Thyroid gland (tissue), 4 donors: ENCODE measurements at places on chromosomes 4 and X. TPM values are rescaled to one million over a fixed set of nuclear protein-coding genes. Genes with fewer than 3 reads are reported as not detected.
A peak's percentile ranks its signal among the peaks of the same experiment; 100 is the strongest.

DNA sequence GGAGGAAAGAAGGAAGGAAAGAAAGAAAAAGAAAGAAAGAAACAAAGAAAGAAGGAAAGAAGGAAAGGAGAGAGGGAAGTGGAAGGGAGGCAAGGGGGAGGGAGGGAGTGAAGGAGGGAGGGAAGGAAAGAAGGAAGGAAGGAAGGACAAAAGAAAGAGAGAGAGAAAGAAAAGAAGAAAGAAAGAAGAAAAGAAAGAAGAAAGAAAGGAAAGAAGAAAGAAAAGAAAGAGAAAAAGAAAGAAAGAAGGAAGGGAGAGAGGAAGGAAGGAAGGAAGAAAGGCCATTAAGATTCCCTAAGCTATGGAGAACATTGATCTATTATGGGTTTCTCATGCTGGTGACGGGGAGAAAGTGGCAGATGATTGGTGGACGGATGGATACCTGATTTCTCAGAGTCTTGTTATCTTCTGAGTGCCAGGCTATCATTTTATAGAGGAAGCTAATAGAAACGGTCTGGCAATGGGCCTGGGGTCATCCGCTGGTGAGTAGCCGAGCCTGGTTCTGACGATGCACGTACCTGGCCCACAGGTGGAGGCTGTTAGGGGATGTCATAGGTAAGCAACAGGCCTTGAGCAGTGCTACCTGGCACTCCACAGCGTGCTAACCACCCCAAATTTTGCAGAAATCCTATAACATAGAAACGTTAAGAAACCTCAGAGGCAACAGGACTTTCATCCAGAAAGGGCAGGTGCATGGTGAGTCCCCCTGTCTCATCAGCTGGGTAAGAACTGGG, 142.9 kb downstream of the SHOX start:
- no peaks in the 10 kb centered on the region for H3K27me3 ChIP-seq
- no peak overlapping the region for H3K4me3 ChIP-seq
- no peak for DNase-seq

DNA sequence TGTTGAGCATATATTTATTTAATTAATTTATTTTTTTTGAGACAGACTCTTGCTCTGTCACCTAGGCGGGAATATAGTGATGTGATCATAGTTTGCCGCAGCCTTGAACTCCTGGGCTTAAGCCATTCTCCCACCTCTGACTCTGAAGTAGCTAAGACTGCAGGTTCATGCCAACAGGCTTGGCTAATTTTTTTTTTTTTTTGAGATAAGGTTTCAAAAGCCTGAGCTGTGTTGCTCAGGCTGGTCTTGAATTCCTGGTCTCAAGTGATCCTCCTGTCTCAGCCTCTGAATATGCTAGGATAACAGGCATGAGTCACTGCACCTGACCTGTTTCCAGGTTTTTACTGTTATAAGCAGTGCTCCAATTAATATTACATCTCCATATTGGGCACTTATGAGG, 4.8 kb downstream of the ADD1 start:
- no peaks in the 10 kb centered on the region for H3K36me3 ChIP-seq
- peaks cover 44% of the 10 kb centered on the region for H3K4me1 ChIP-seq
- H3K27ac ChIP-seq, result no peak overlapping the region
- no peaks in the 10 kb centered on the region for H3K27me3 ChIP-seq

DNA sequence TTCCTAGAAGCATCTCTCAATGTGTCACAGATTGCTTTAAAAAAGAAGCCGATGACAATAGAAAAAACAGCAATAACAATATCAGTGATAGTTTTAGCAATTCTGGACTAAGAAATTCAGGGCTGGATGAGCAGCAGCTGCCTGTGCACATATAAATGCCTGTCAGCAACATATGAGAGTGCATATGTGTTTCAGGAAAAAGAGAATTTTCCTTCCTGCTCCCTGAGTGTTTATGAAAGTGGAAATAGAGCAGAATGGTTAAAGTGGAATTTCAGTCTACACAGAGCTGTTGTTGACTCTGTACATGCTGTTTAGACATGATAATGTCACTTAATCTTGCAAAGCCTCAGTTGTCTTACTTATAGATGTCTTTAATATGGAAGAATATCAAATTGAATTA, 164.4 kb upstream of the PCDH7 start:
- H3K27me3 ChIP-seq, result no peaks in the 10 kb centered on the region
- no peaks in the 10 kb centered on the region for H3K36me3 ChIP-seq
- H3K4me1 ChIP-seq, result no peaks in the 10 kb centered on the region
- H3K4me3 ChIP-seq, result no peak overlapping the region

SGCB gene
- total RNA-seq, result 16.8 TPM

CORIN gene
- total RNA-seq, result 0.11 TPM

DNA sequence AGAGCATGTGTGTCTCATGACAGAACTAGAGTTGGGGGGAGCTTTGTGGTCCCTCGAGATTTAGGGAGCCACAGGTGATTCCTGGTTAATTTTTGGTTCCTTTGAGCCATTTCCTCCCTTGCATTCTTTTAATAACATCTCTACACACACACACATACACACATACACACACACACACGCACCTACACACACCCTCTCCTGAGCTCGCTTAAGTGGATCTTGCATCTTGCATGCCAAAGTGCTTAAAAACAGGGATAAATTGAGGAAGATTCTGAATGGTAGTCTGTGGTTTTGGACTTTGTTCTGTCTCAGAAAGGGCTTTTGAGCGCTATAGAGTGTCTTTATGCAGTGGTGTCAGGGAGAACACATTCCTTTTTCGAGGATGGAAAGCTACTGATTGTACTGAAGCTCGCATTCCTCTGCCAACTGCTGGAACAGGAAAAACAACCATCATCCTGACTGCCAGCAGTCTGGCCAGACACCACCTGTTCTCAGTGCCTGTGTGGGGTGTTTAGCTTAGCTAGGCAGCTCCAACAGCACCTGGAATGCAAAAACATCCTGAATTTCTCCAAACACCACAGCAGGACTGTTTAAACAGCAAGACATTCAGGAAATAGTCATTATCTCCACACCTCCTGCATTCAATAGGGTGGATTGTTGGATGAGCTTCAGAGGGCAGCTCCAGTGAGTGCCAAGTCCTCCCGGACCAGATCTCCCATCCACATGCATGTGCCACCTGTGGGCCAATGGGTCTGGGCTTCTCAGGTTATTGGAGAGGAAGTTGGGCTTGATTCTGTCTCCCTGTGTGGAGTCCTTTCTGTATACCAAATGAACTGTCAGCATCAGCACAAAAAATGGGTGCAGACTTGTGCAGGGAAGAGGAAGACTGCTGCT, 21.9 kb upstream of the IGFBP7 start:
- no peak overlapping the region for H3K4me3 ChIP-seq
- peak; percentile 80 for DNase-seq
- H3K4me1 ChIP-seq, result peaks cover 19% of the 10 kb centered on the region
- peak overlapping the region; percentile 77 for H3K27ac ChIP-seq
- no peaks in the 10 kb centered on the region for H3K27me3 ChIP-seq

GRCh38 chrX:118131336-118131735, 14.7 kb upstream of the KLHL13 start:
- no peak for DNase-seq
- no peaks in the 10 kb centered on the region for H3K4me1 ChIP-seq
- no peaks in the 10 kb centered on the region for H3K27me3 ChIP-seq
- no peak overlapping the region for H3K4me3 ChIP-seq
- H3K27ac ChIP-seq, result no peak overlapping the region

- no peak overlapping the region for H3K4me3 ChIP-seq
- peaks cover 23% of the 10 kb centered on the region for H3K4me1 ChIP-seq
- no peaks in the 10 kb centered on the region for H3K27me3 ChIP-seq
Observed at GRCh38 chrX:118519411-118520215, 24.0 kb downstream of the DOCK11 start.

HAUS7 gene
- 20.7 TPM for total RNA-seq

DNA sequence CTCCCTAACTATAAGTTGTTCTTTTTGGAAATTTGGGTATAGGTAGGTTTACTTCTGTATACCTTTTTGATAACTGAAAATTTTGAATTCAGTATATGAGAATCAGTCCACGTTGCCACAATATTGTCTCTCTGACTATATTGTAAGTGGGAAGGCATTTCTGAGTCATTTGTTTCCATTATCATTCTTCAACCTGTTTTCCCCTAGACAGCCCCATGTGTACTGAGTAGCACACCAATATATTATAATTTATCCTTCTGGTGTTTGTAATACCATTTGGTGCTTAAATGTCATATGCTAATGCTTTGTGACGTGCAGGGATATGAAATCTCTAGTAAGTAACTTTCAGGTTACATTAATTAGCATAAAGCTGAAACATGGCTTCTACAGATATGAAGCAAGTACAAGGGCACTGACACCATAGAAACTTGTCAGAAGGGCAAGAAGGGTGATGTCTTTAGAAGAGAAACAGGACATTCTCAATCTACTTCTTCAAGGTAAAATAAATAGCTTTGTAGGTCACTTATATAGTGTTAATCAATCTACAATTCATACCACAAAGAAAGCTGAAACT, 27.7 kb downstream of the PAK3 start:
- no peaks in the 10 kb centered on the region for H3K4me1 ChIP-seq
- no peaks in the 10 kb centered on the region for H3K36me3 ChIP-seq
- H3K27ac ChIP-seq, result no peak overlapping the region
- no peaks in the 10 kb centered on the region for H3K27me3 ChIP-seq
- no peak for DNase-seq
- H3K4me3 ChIP-seq, result no peak overlapping the region

ADGRG4 gene
- under 0.01 TPM for total RNA-seq

GRCh38 chr4:51909236-51909703, 66.3 kb downstream of the DCUN1D4 start:
- peaks cover 19% of the 10 kb centered on the region for H3K36me3 ChIP-seq
- no peak overlapping the region for H3K4me3 ChIP-seq
- no peaks in the 10 kb centered on the region for H3K4me1 ChIP-seq
- DNase-seq, result no peak
- H3K27ac ChIP-seq, result no peak overlapping the region

DNA sequence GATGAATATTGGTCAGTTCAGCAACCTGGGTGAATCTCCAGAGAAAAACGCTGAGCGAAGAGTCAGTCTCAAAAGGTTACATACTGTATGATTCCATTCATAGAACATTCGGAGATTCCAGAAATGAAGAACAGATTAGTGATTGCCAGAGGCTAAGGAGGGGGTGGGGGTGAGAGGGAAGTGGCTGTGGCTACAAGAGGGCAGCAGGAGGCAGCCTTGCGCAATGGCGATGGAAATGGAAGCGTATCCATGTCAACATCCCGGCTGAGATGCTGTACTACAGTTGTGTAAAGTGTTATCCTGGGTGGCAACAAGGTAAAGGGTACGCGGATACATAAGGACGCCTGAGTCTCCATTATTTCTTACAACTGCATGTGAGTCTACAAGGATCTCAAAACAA, 18.0 kb downstream of the LYAR start:
- H3K27ac ChIP-seq, result no peak overlapping the region
- no peak for DNase-seq
- no peaks in the 10 kb centered on the region for H3K27me3 ChIP-seq
- no peak overlapping the region for H3K4me3 ChIP-seq
- H3K36me3 ChIP-seq, result peaks cover 31% of the 10 kb centered on the region

- no peak overlapping the region for H3K4me3 ChIP-seq
- no peaks in the 10 kb centered on the region for H3K27me3 ChIP-seq
- no peak overlapping the region for H3K27ac ChIP-seq
- H3K4me1 ChIP-seq, result no peaks in the 10 kb centered on the region
Observed at GRCh38 chr4:17500574-17500973, 11.3 kb downstream of the QDPR start.

CENPVL2 gene
- not detected for total RNA-seq

- no peak for DNase-seq
- H3K36me3 ChIP-seq, result no peaks in the 10 kb centered on the region
- H3K27ac ChIP-seq, result no peak overlapping the region
- H3K4me1 ChIP-seq, result no peaks in the 10 kb centered on the region
- no peaks in the 10 kb centered on the region for H3K27me3 ChIP-seq
- no peak overlapping the region for H3K4me3 ChIP-seq
Observed at GRCh38 chrX:150255441-150256296, 107.4 kb upstream of the MAMLD1 start.

RBMXL3 gene
- not detected for total RNA-seq

- DNase-seq, result no peak
- no peak overlapping the region for H3K27ac ChIP-seq
- H3K27me3 ChIP-seq, result no peaks in the 10 kb centered on the region
- H3K4me3 ChIP-seq, result no peak overlapping the region
- no peaks in the 10 kb centered on the region for H3K4me1 ChIP-seq
- H3K36me3 ChIP-seq, result no peaks in the 10 kb centered on the region
Observed at GRCh38 chr4:146545102-146545501, 23.4 kb upstream of the SLC10A7 start.

KIAA1210 gene
- total RNA-seq, result not detected

DNA sequence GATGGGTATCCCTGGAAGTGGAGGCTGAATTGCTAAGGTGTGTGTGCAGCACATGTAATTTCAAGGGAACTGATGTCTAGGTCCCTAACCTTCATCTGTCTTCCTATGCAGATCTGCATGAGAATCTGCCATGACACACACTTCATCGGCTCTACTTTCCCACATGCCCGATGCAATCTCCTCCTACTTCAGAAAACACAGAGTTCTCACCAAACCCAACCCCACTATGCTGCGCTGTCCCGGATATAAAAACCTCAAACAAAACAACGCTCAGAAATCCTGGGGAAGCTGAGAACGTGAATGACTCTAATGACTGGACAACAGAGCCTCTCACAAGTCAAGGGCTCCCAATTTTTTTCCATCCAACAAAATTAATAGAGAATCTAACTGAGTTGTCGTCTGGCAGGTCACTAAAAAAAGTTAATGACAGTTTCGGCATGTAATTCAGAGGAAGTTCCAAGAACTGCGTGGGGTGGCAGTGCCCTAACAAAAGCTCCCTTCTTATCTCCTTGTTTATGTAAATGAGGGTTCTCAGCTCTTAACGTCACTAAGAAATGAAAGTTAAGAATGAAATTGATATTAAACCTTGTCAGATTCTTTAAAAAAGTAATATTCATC, 39.0 kb downstream of the STX18 start:
- H3K4me1 ChIP-seq, result no peaks in the 10 kb centered on the region
- no peak overlapping the region for H3K4me3 ChIP-seq
- no peaks in the 10 kb centered on the region for H3K27me3 ChIP-seq
- H3K27ac ChIP-seq, result no peak overlapping the region
- DNase-seq, result no peak

DNA sequence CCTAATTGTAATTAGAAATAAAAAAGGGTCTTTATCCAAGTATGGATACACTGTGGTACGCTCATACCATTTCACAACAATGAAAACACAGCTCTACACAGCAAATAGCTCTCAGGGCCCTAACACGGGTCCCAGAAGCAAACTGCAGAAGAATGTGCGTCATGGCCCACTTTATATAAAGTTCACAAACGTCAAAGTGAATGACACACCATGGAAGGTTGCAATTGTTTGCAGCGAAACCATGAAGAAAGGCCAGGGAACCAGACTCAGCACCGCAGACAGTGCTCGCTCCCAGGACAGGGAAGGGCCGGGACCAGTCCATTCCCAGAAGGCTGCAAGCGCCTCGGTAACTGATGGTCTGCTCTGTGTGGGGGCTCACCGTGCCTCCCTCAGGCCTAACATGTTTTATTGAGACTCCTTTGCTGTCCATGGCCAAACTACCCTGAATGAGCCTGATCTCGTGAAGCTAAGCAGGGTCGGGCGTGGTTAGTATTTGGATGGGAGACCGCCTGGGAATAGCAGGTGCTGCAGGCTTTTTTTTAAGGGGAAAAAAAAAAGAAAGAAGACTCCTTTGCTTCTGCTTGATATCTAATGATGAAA, 47.8 kb downstream of the ACOX3 start:
- no peaks in the 10 kb centered on the region for H3K27me3 ChIP-seq
- peak overlapping the region; percentile 73 for H3K27ac ChIP-seq
- H3K4me1 ChIP-seq, result peaks cover 36% of the 10 kb centered on the region
- no peak for DNase-seq
- H3K4me3 ChIP-seq, result no peak overlapping the region
